ENCODE measurements at places on chromosomes 3 and 15.
A peak's percentile ranks its signal among the peaks of the same experiment; 100 is the strongest.

DNA sequence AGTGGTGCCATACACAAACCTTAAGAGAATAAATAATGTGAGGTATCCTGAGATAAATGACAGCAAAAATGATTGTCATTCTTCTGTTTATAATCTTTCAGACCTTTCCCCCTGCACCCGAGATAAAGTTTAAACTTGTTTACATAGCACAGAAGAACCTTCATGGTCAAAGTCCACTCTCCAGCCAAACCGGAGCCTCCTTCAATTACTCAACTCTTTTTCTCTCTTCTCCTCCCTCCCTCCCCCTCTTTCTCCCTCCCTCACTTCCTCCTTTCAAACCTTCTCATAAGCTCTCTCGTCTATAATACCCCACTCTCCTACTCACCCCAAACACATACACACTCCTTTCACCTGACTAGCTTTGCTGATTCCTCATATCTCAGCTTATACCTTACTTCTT, 198.9 kb downstream of the EFHB start:
- no peak for DNase-seq

DNA sequence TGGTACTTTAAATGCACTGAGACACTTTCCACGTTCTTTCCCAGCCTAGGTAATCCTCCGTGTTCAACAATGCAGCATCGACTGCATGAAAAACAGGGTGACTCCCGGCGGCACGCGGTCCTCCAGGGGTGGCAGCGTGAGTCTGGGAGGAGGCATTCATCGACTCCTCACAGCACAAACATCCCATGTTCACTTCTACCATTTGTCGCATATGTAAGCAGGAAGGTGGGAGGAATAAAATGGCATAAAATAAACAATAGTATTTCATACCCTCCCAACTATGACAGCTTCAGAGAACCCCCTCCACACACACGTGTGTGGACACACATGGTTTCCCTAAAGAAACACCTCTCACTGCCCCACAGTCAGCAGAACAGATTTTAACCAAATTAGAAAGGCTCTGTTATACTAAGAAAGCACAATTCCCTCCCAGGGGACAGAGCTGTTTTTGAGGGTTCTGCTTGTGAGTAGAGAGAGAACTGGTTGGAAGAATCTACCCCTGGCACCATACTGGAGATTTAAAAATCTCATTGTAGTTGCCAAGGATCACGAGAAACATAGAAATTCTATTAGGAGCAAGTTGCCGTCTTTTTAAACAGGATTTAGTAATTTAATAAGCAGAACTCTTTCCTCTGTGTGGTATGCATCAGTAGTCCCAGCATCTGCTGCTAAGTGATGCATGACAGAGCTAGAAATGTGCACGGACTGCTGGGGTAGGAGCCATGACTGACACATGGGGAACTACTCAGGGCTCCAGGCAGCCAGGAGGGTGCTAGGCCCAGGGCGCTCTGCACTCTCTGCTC, 6.0 kb downstream of the FAM43A start:
- DNase-seq = no peak

DNA sequence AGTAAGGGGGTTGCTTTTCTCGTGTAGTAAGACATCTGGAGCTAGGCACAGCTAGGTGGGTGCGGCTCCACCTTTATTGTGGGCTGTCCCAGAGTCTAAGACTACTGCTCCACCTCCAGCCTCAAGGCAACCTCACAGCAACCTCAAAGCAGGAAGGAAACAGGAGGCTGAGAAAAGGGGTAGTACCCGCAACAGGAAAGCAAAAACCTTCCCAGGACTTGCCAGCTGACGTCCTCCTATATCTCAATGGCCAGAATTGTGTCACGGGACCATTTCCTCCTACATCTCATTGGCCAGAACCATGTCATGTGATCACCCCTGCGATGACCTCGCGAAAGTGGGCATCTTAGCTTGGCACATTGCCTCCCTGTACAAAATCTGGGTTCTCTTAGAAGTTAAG, 4.3 kb upstream of the GPR160 start:
- no peak for DNase-seq

- DNase-seq = no peak
These were observed 7.5 kb downstream of the IDH3A start for GRCh38 chr15:78156653-78157052.

- no peak for DNase-seq
These were observed 54.4 kb upstream of the HEG1 start for GRCh38 chr3:125110016-125110875.

DNA sequence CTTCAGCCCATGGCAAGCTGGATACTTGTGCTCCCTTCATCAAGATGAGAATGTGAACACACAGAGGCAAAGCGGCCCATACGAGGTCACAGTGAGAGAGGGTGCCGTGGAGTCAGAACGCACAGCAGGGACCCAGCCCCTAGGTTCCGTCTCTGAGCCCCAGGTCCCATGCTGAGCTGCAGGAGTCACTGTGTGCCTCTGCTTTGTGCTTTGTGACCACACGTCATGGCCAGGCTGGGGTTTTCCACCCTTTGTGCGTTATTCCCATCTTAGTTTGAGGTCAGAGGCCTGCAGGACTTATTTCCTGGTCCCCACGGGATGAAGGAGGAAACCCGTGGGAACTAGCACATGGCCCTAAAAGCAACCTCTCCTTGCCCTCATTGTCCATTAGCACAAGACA, 140.3 kb downstream of the TJP1 start:
- no peak for DNase-seq

- DNase-seq = peak; percentile 54
These were observed 359.7 kb upstream of the ROPN1 start for GRCh38 chr3:124351430-124352148.

GRCh38 chr3:139607257-139608107, 67.9 kb upstream of the RBP1 start:
- no peak for DNase-seq

- no peak for DNase-seq
These were observed 42.2 kb downstream of the TRIM42 start for GRCh38 chr3:140719841-140720614.

Data from SHP77 (cell line).